ENCODE measurements at places on chromosomes 4 and X. TPM values are rescaled to one million over a fixed set of nuclear protein-coding genes. Genes with fewer than 3 reads are reported as not detected.

Gene TMPRSS11F
- not detected for total RNA-seq

Gene NPY1R
- 2.3 TPM for total RNA-seq

Gene COL4A6
- total RNA-seq = 192 TPM

- no peak for DNase-seq
These were observed 7.3 kb downstream of the AIFM1 start for GRCh38 chrX:130158311-130158710.

DNA sequence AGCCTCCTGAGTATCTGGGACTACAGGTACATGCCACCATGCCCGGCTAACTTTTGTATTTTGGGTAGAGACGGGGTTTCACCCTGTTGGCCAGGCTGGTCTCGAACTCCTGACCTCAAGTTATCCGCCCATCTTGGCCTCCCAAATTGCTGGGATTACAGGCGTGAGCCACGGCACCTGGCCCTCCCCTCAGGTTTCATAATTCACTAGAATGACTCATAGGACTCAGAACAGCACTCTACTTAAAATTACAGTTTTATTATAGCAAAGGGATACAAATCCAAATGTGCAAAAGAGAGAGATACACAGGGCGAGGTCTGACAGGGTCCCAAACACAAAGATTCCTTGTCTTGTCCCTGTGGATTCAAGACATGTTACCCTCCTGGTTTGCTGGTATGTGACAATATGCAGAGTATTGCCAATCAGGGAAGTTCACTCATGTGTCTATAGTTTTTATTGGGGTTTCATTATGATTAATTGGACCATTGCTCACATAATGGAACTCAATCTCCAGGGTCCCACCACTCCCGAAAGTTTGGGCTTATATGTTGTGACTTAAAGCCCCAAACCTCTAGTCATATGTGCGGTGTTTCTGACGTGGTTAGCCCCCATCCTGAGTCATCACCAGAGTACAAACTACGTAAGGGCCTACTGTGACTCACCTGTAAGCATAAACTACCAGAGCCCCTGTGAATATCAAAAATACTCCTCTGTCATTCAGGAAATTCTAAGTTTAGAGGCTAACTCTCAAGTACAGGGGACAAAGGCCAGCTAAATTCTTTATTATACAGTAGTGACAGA is 5.2 kb downstream of the YIPF6 start:
- DNase-seq = no peak

GRCh38 chr4:185395956-185396723 is 416 bp upstream of the LRP2BP start:
- DNase-seq = peak; percentile 99

DNA sequence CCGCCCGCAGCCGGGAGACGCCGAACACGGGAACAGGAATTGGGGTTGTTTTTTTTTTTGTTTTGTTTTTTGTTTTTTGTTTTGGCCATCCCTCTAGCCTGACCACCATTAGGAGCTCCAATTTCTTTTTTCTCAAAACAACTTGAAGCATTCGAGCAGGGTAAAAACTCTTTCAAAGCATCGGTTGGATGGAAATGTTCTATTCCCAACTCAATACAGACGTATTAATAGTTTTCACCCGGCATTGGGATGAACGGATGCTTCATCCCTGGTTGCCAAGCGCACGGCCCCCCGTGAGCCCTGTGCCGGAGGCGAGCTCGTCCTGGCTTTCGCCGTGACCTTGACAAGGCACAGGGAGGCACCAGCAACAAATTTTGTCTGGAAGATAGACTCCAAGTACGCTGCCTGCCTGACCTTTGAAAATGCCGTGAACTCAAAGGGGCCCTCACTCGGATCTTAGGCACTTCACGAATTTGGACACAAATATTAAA is 352 bp upstream of the MAP3K15 start:
- DNase-seq = no peak

DNA sequence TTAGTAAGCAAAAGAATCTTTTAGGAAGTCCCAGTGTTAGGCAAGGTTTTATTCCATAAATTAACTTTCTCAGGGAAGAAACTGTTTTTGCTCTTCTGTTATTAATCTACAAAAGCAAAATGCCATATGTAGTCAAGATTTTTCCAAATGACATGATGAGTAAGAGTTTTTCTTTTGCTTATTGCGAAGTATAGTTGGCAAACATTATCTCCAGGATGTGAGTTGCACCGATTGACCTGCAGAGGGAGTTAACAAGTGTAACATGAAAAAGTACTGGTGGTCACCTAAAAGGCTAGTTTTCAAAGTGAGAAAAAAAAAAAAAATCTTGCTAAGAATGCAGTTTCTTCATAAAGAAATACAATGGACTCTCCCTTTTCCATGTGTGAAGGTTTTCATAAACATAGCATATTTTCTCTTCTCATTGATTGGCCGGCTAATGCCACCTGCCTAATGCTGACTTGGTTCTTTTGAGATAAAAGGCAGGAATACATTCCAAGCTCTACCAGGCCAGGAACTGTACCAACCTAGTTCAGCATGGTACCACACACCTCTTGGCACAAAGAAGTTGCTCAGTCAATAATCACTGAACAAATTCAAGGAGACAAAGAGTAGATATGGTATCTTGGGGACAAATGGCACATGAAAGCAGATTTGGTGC is 100.2 kb downstream of the LNX1 start:
- no peak for DNase-seq

DNA sequence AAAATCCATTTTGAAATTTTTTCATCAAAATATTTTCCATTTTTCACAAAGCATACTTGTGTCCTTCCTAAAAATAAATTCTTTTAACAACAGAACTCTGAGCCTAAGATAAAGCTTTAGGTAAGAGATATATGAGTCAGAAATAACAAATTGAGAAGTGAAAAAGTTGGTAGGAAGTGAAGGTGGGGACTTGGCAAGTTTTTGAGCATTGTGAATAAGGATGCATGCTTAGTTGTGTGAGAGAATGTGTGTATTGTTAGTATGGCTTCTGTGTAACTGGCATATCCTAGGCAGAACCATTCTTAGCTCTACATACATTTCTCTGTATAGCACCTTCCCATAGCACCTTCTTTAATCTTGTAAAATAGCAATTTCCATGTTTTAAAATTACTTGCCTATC is 6.8 kb downstream of the ASB5 start:
- no peak for DNase-seq

DNA sequence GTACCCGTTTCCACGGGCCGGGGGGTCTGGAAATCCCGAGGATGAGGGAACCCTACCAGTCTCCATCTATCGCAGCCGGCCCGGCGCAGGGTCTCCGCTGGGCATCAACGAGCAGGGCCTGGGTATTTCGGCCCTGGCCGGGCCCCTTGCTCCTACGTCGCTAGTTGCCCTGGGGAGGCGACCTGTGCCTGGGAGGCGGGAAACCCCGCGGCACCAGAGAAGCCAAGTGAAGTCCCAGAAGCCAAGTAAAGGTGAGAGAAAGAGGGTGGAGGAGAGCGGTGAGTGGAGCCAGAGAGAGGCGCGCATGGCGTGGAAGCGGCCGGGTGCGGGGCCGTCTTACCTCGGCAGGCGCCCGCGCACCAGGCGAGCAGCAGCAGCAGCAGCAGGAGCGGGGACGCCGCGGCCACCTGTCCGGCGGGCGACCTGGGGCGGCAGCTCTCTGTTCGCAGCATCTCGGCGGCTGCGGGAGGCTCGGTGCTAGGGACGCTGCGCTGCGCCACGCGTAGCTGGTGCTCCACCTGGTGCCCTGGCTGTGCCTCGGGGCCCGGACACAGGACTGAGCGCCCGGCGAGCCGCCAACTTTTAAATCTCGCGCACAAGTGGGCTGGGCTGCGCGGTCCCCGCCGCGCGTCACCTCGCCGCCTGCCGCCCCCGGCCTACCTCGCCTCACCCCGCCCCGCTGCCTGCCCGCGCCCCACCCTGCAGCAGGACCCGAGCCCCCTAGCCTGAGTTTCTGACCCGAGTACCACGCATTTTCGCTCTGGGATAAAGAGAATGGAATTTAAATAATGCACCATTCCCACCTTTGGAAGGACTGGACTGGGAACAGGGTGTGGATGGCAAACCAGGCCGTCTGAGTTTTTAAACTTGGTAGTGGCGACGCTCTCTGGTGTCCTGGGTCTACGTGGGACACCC is at the start of gene NMU:
TSS of gene NMU (minus strand) at position 558 of the 915 bp plus-strand sequence. CDS start at position 452, 106 bp downstream.
- DNase-seq = no peak

- DNase-seq = no peak
These were observed 121.9 kb downstream of the BEND2 start for GRCh38 chrX:18098763-18099162.

GRCh38 chr4:80446248-80446647 is 110.7 kb downstream of the CFAP299 start:
- DNase-seq = no peak
